ENCODE measurements at places on chromosomes 4 and X.

GRCh38 chr4:7223541-7223940 lies 31.2 kb downstream of the SORCS2 start:
- no peak for DNase-seq

DNA sequence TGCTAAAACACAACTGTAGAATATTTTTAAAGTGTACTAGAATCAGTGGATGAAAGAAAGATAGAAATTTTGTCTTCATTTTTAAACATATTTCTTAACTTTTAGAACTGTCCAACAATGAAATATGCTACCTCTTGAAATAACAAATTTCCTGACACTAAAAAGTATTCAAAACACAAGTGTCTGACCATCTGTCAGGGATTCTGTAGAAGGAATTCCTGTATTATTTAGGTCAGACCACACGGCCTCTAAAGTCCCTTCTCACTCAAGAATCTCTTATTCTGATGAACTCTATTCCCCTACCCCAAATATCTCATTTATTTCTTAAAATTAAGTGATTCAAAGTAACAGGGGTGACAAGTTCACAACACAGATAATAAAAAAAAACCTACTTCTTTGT lies 99.1 kb downstream of the MAML3 start:
- no peak for DNase-seq

DNA sequence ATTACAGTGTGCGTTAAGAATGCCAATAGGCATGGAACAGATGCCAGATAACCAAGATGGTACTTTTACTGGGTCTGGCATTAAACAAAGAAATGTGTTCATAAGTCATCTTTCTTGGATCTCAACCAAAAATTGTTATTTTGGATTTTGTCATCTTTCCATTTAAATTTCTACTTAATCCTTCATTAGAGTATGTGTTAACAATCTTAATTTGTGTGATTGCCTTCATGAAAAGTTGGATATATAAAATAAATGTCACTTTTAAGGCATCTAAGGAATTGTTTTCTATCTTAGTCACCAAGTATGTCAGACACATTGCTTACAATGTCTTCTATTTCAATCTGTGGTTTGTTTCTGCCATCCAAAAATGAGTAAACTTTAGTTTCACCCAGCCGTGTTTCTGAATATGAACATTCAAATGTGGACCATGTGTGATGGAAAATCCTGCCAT lies 87.5 kb downstream of the PALLD start:
- no peak for DNase-seq

DNA sequence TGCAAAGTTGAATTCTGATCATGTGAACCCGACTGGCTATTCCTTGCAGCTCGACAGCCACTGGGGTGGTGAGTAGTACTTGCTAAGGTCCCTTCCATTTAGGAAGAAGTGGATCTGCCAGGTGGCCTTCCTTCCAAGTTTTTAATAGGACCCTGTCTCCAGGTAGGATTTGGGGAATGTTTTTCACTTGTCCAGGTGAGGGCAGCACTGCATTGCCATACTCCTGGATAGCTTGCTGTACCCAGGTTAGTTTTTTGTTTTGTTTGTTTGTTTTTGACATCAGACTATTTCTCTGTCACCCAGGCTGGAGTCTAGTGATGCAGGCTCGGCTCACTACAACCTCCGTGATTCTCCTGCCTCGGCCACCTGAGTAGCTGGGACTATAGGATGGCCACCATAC lies 29.8 kb downstream of the SAGE1 start:
- DNase-seq = no peak

DNA sequence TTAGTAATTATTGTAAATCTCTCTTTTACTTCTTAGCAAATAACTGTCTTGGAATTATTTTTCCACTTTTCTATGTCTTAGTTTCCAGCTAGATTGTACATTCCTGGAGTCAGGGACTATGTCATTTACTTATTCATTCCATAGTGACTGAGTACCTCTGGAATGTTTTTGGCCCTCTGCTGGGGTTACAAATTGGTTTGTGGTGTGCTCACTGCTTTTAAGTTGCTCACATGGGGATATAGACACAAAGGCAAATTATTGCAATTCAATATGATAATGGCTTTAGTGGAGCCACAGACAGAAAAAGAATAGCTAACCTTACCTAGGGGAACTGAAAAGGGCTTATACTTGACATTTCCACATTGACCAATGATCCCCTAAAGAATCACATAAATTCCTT lies 63.7 kb upstream of the PDGFRA start:
- peak; percentile 85 for DNase-seq

GRCh38 chrX:18348047-18348446 lies 6.4 kb downstream of the SCML2 start:
- DNase-seq = peak; percentile 1

- DNase-seq = peak; percentile 16
These were observed 803.0 kb downstream of the DMD start for GRCh38 chrX:32408389-32408788.

DNA sequence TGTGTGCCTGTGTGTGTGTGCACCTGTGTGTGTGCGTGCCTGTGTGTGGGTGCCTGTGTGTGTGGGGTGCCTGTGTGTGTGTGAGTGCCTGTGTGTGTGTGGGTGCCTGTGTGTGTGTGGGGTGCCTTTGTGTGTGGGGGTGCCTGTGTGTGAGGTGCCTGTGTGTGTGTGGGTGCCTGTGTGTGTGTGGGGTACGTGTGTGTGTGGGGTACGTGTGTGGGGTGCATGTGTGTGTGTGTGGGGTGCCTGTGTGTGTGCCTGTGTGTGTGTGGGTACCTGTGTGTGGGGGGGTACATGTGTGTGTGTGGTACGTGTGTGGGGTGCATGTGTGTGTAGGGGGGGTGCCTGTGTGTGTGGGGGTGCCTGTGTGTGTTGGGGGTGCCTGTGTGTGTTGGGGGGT lies 73.4 kb upstream of the HGFAC start:
- no peak for DNase-seq

GRCh38 chr4:126552321-126552720 lies 1080.4 kb upstream of the INTU start:
- no peak for DNase-seq

DNA sequence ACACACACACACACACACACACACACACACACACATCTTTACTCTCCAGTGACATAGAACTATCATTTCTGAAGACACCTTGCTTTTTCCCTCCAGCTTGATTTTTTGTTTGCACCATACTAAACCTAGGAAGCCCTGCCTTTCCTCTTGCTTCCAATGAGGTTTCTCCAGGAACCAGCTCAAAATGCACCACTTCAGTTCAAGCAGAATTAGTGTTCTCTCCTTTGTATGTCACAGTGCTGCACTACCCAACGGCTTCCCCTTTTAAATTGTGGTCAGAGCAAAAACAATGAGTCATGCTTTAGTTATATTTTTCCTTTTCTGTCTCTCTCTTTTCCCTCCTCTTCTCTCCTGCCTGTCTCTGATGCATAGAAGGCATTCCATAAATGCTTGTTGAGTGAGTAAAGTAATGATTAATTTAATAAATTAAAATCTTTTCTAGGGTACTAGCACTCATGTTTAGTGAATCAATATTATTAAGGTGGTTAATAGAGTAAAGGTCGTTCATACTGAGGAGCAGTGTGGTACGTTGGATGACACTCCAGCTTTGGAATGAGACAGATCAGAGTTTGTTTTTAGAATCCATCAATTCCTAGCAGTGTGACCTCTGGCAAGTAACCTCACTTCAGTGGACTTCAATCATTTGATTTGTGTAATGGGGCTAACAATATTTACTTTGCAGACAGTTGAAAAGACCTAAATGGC lies 5.9 kb downstream of the RTL3 start:
- peak; percentile 80 for DNase-seq

DNA sequence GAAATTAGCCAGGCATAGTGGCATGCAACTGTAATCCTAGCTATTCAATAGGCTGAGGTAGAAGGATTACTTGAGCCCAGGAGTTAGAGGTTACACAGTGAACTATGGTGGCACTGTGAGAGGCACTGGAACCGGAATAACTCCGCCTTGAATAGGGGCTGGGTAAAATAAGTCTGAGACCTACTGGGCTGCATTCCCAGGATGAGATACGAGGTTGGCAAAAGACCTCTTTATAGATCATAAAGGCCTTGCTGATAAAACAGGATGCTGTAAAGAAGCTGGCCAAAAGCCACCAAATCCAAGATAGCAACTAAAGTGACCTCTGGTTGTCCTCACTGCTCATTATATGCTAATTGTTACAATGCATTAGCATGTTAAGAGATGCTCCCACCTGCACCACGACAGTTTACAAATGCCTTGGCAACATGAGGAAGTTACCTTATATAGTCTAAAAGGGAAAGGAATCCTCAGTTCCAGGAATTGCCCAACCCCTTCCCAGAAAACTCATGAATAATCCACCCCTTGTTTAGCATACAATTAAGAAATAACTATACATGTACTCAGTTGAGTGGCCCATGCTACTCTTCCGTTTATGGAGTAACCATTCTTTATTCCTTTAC lies 88.6 kb downstream of the CENPC start:
- DNase-seq = no peak

- peak; percentile 72 for DNase-seq
These were observed 74.4 kb downstream of the SORCS2 start for GRCh38 chr4:7266525-7267292.

DNA sequence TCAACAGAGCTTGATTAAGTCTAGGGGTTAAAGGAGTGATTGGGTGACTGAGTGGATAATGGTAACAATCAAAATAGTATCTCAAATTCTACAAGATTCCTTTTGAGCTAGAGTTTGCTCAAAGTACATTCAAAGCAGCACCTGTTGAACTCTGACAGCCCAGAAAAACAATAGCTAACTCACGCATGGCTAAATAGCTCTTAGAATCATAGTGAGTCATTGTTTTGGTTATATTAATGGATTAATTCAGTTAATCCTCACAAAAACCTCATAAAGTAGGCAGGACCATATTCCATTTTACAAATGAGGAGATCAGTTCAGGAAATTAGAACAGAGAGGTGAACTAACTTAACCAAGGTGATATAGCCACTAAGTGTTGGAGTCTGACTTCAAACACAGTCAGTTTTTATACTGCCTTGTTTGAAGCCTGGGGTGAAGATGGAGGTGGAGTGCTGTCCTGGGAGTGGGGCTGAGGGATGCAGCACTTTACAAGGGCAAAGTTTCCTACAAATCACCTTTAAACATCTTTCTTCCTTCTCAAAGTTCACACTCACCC lies 35.9 kb upstream of the PPM1K start:
- DNase-seq = no peak

DNA sequence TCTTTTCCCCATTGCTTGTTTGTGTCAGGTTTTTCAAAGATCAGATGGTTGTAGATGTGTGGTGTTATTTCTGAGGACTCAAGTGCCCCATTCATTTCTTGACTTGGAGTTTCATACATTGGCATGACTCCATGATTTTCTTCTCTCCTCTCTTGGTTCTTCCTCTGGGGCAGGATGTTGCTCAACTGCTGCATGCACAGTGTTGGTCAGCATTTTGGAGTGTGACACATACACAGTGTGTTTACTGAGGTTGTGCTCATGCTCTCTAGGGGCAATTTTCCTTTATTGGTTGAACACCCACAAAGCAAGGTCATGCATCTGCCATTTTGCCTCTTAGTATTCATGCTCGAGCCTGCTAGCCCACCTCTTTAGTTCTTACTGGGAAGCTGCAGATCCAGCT lies 1993.8 kb downstream of the ARAP2 start:
- peak; percentile 46 for DNase-seq

GRCh38 chr4:95410387-95410977 lies 138.3 kb downstream of the UNC5C start:
- DNase-seq = no peak

GRCh38 chrX:41541386-41541785 lies 94.2 kb downstream of the NYX start:
- no peak for DNase-seq

DNA sequence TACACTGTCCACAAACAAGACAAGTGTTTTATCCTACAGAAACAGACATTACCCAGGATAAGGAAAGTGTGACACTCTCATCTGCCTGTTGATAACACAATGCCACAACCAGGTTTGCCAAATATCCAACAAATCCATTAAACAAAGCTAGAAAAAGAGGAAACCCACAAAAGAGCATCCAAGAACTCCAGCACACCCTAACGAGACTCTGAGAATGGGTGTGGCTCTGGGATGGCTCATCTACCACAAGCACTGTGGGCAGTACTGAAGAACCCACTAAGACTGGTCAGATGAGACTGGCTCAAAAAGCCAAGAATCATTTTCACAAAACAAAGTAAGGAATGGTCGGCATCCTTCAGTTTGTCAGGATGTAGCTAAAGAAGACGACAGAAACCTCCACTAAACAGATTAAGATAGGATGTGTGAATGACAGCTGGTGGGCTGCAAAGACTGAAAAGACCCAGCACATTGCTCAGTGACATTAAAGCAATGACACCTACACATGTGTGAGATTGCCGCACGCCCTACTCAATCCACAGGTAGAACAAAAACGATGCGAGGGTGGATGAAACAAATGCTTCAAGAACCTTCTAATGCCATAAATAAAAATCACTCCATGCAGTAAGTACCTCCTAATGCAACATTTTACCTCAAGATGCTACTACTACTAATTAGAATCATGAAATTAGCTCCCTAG lies 14.7 kb downstream of the ATP8A1 start:
- DNase-seq = no peak

- peak; percentile 44 for DNase-seq
These were observed 82.9 kb downstream of the CLCN4 start for GRCh38 chrX:10239611-10240064.

DNA sequence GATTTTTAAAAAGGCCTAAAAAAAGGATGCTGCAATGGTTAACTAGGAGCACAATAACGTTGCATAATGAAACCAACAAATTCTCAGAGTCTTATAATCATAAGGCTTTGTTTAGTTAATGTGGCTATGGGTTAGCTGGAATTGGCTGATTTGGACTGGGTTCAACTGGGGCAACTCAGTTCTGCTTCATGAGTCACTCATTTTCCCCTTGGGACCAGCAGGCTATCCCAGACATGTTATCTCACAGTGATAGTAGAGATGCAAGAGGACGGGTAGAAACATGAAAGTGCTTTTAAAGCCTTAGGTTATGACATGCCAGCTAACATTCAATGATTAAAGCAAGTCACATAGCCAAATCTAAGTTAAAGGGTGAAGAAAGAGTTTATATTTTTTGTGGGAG lies 189.2 kb upstream of the GK2 start:
- DNase-seq = peak; percentile 28

DNA sequence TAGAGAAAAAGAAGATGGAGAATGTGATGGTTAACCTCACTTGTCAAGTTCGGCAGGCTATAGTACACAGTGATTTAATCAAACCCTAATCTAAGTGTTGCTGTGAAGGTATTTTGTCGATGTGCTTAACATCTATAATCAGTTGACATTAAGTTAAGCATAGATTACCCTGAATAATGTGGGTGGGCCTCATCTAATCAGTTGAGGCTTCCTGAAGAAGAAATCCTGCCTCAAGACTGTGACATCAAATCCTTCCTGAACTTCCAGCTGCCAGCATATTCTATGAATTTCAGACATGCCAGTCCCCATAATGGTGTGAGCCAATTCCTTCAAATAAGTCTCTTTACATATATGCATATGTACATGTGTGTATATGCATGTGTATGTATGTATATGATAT lies 181.4 kb downstream of the PACRGL start:
- DNase-seq = no peak

GRCh38 chr4:12519426-12519825 lies 964.7 kb downstream of the RAB28 start:
- DNase-seq = no peak

GRCh38 chr4:102809190-102809589 lies 18.2 kb downstream of the UBE2D3 start:
- DNase-seq = no peak
